ENCODE measurements at places on chromosomes 7 and 10.
A peak's percentile ranks its signal among the peaks of the same experiment; 100 is the strongest.

GRCh38 chr7:115728518-115728917 is 302.0 kb downstream of the TFEC start:
- DNase-seq = no peak

DNA sequence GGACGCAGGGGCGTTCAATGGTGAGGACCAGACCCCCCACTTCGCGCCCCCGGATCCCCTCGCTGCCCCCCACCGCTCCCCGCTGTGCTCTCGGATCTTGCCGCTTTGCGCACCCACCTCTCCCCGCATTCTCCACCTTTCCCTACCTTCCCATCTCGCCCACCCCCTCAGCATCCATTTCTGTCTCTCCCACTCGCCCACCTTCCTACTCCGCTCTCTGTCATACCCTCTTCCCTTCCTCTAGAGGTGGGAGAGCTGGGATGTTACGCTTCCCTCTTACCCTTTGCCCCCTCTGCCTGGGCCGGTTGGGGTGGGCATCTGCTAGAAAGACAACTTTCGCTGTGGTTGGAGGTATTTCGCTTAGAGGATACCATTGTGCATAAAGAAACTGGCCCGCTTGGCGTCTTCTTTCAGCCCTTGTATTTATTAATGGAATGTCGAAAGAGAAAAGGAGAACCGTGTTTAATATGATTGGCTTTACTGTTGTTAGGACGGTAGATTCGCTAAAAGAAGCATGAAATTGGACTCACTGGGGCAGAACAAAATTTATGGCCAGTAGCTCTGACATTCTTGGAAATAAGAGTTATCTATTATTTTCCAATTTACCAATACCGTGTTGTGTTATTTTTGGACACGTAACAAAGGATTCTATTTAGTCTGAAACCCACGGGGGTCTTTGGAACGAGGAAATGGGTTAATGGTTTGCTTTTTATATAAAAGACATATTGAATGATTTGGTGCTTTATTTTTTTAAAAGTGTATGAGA is 873 bp downstream of the PRKAR2B start:
- no peak for DNase-seq

- no peak for DNase-seq
Measured at GRCh38 chr10:77631241-77631640, 6.4 kb downstream of the KCNMA1 start.

DNA sequence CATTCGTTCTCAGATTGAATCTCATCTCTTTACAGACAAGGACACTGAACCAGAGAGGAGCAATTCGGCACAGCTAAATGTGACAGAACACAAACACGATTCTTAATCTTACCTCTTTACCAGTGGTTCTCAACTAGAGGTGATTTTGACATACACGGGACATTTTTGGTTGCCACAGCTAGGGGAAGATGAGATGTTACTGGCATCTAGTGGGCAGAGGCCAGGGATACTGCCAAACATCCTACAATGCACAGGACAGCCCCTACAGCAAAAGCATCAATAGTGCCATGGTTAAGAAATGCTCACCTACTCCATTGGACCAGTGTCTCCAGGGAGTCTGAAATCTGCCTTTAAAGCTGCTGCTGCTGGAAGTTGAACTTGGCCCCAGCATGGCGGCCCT is 27.3 kb downstream of the PDE1C start:
- no peak for DNase-seq

DNA sequence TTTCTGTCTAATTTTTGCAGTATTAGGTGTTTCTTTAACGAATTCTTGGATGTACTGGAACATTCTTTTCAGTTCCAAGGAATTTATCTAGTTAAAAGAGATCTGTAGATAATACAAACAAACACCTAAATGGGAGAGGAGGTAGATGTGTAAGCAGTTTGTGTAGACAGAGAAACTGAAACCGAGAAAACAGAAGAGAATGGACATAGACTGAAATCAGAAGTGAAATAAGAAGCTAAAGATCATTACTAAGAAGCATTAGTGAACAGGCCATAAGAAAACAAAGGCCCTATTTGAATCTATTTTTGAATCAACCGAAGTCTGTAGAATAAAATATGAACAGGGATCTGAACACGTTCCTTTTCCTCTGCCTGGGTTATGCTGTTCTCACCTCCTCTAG is 26.5 kb upstream of the TMEM229A start:
- DNase-seq = no peak

- no peak for DNase-seq
Measured at GRCh38 chr7:74570533-74571156, 86.9 kb upstream of the GTF2I start.

- no peak for DNase-seq
Measured at GRCh38 chr10:123868038-123869019, 23.3 kb downstream of the CPXM2 start.

DNA sequence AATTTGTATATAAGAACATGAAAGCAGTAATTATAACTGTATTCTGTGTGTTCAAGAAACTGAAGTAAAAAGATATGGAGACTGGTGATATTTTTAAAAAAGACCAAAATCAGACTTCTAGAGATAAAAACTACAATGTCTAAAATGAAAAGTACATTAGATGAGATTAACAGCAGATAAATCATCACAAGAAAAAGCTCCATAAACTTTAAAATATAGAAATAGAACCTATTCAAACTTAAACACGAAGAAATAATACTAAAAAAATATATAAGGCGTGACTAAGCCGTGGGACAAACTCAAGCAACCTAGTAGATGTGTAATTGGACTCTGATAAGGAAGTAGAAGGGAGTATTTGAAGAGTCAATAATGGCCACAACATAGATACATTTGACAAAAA is 189.1 kb upstream of the ZMIZ1 start:
- DNase-seq = no peak

- no peak for DNase-seq
Measured at GRCh38 chr7:73364006-73364728, 36.2 kb downstream of the FKBP6 start.

- DNase-seq = peak; percentile 29
Measured at GRCh38 chr7:136911344-136911743, 42.9 kb downstream of the CHRM2 start.

DNA sequence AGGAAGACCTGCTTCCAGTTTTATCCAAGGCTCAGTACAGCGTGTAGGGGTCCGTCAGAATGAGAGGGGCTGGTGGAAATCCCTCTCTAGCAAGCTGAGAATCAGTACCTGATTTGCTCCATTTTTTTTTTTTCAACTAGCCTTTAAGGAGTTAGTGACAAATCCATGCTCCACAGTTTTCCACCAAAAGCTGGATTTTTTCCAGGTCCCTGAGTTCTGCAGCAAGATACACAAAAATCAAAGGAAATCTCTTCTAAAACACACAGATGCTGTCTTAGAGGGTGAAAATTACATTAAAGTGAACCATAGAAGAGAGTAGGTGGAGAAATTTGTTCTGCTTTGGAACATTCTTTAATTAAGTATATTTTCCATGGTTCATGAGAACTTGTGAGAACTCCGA is 30.4 kb downstream of the MDFIC start:
- DNase-seq = peak; percentile 53

- DNase-seq = no peak
Measured at GRCh38 chr10:120600871-120601649, 144.0 kb downstream of the PLPP4 start.

DNA sequence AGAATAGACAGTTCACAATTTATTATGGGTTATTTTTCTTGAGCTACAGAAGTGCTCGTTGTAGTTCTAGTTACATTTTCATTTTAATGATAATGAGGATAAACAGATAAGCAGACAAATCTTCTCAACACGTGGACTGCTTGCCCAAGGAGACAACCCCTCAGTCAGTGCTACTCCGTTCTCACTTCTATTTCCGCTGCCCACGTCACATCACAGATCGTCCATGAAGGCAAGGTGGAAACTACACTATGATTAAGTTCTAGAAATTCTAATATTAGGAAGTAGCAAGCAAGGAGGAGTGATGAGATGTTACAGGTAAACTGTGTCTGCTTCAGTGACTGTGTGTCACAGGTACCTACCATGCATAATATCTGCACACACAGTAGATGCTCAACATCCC is 210.5 kb downstream of the CHCHD3 start:
- no peak for DNase-seq

- no peak for DNase-seq
Measured at GRCh38 chr10:125231813-125232475, 71.6 kb upstream of the CTBP2 start.

DNA sequence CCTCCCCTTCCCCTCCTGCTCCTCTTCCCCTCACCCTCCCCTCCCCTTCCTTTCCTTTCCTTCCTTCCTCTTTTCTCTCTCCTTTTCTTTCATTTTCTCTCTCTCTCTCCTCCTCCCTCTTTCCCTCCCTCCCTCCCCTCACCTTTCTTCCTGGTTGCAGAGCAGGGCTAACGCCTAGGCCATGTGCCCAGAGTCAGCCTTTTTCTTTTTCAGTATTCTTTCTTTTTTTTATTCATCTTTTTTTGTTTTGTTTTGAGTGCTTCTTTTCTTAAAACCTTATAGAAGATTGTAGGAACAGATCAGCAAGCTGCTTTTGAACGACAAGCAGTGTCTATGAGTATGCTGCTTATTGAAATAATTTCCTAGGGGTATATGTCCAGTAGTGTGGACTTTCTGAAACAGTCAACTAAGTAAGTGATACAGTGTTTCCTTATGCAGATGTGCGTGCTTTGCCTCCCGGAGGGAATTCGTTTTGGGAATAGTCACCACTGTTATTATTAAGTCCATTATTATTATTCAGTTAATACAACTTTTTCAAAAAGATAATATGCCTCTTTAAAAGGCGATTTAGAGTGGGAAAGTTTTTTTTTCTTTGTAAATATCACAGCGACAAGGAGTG is 219.2 kb downstream of the CAMK1D start:
- DNase-seq = no peak

GRCh38 chr7:43502941-43503340 is 80.0 kb upstream of the STK17A start:
- no peak for DNase-seq

DNA sequence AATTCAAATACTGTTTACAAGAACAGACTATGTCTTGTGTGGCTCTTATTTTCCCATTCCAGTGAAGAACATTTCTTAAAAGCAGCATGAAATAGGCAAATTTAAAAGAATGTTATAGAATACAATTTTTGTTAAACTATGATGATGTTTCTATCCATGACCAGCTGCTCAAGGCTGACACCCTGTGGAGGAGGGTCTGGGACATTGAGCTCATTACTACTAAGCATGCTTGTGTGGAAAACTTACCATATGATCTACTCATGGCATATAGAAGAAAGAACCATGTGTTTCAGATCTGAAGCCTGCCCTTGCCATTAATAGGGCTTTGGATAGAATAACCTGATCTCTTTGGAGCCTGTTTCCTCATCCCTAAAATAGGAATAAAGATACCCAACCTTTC is 125.0 kb downstream of the FOXP2 start:
- DNase-seq = peak; percentile 43

- peak; percentile 85 for DNase-seq
Measured at GRCh38 chr7:98797150-98797549, 72.7 kb downstream of the TMEM130 start.

DNA sequence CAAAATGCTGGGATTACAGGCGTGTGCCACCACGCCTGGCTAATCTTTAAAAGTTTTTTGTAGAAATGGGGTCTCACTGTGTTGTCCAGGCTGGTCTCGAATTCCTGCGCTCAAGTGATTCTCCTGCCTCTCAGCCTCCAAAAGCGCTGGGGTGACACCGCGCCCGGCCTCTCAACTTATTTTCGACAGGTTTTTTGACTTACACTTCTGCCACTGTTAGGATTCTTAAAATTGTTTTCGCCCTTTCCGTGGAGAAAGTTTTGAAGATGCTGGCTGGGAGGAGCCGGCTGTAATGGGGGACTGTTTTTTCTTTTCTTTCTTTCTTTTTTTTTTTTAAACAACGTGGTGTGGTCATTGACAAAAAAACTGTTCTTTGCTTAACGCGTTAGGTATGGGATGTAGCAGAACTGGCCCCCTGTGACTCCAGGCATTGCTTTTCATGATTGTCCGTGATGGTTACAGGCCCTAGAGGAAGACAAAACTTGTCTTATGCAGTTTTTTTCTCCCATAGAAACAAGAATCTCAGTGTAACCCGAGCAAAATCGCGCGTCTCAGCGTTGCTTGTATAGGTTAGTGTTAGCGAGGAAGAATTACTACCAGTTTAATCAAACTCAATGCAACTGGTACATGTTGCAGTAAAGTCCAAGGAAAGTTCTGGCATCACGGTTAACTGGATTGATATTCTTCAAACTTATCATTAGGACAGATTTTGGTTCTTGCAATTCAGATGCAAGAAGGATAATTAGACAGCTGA is 72.2 kb downstream of the DAGLB start:
- peak; percentile 38 for DNase-seq

DNA sequence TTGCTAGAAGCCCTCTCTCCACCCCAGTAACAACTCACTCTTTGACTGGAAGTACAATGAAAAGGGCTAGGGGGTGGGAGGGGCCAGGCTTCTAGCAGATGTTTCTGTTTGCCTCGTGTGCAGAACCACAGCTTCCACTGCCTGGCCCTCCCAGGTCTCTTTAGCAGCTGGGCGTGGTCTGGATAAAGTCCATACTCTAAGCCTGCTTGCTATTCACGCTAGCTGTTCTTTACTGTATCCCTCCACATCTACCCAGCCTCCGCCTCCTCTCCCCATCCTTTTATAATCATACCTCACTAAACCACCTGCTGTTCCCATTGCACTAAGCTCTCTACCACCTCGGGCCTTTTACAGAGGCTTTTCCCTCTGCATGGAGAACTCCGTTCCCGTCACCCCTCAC is 288.8 kb downstream of the CAMK1D start:
- DNase-seq = peak; percentile 30

GRCh38 chr10:58642916-58643428 is 130.3 kb downstream of the BICC1 start:
- DNase-seq = peak; percentile 46

GRCh38 chr7:143222782-143223181 is 945 bp downstream of the TAS2R40 start:
- DNase-seq = no peak

DNA sequence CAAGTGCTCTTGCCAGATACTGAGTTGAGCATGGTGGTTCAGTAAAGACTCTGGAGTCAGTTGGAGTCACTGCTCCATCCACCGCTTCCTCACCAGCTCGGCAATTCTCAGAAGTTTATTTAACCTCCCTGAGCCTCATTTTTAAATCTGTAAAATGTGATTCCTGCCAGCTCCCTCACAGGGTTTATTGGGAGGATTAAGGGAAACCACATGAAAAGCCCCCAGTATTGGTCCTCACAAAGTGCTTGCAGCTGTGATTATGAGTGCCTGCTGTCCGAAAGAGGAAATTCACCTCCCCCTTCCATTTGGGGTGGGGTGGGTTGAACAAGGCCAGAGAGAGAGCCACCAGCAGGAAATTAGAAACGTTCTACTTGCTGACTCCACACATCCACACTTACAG is 99.0 kb downstream of the AOAH start:
- DNase-seq = peak; percentile 39

GRCh38 chr10:79056361-79056735 is 12.4 kb upstream of the ZMIZ1 start:
- no peak for DNase-seq

GRCh38 chr7:105131890-105132289 is 117.9 kb downstream of the KMT2E start:
- DNase-seq = no peak

- DNase-seq = no peak
Measured at GRCh38 chr10:1410469-1411395, 326.6 kb downstream of the ADARB2 start.

- no peak for DNase-seq
Measured at GRCh38 chr7:82078807-82079206, 309.0 kb upstream of the HGF start.

GRCh38 chr10:42149722-42150427 is 488.5 kb downstream of the ZNF33B start:
- no peak for DNase-seq

GRCh38 chr10:78997635-78998618 is 70.8 kb upstream of the ZMIZ1 start:
- DNase-seq = no peak

- peak; percentile 53 for DNase-seq
Measured at GRCh38 chr7:137818036-137818435, 28.7 kb downstream of the DGKI start.
